ENCODE measurements at places on chromosomes 4 and X. TPM values are rescaled to one million over a fixed set of nuclear protein-coding genes. Genes with fewer than 3 reads are reported as not detected.

Gene ANOS1
- total RNA-seq = not detected

Gene GABRA4
- total RNA-seq = not detected

Gene ADH7
- not detected for total RNA-seq

Gene CLTRN
- total RNA-seq = 0.62 TPM

Gene MAGEA10
- not detected for total RNA-seq

Gene EFHC2
- total RNA-seq = 0.30 TPM

Gene PPARGC1A
- total RNA-seq = not detected

Gene CCDC120
- total RNA-seq = 3.1 TPM

Gene AKAP14
- total RNA-seq = not detected

Gene PDCL2
- not detected for total RNA-seq

Gene CRMP1
- not detected for total RNA-seq

- no peak for DNase-seq
Measured at GRCh38 chr4:154120006-154120676, 331.3 kb upstream of the SFRP2 start.

GRCh38 chr4:55435141-55435841 lies 39.5 kb downstream of the TMEM165 start:
- DNase-seq = peak; percentile 62

DNA sequence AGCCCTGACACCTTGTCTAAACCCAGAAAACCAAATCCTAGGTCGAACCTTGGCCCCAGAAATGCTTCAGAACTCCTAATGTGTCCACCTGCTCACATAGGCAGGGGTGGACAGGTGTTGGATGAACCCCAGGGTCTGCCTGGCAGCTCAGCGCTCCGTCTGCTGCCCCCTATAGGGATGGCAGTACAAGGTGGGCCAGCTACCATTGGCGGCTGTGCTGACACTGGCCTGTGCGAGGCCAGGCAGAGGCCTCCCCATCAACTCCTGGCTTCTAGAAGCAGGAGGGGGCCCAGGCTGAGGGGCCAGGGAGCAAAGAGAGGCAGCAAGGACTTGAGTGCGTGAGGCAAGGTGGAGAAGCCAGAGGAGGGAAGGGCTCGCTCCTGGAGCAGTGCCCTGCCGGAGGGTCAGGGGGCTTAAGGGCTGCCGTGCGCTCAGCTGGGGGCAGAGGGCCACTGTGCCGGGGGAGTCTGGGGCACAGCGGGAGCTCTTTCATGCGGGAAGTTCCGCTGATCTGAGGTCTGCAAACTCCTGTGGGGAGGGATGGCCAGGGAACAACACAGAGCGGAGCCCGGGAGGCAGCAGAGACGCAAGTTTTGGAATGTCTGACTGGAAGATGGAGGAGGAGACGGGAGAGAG lies 20.6 kb downstream of the CCNQ start:
- no peak for DNase-seq

DNA sequence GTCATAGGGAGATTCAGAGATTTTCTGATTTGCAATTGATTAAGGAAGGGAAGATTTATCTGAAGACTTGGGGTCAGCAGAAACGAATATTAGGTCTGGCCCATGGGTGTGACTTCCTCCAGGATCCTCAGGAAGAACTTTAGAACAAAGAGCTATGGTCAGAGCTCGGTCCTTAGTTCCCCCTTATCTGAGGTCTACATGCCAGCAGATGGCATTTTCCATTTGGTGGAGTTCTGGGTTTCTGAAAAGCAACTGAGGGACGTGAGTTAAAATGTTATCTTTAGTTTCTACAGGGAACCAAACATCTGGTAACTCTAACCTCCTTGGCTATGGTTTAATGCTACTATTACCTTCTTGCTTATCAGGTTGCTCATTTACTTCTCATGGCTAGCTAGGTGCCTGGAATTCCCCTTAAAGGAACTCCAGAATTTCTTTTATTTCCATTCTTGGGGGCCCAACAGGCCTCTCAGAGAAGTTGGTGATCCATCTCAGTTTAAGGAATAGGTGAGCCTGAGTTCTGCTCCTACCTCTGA lies 40.7 kb downstream of the KLF3 start:
- no peak for DNase-seq

GRCh38 chr4:153432965-153433753 lies 33.0 kb upstream of the TMEM131L start:
- peak; percentile 86 for DNase-seq

GRCh38 chr4:84666439-84666838 lies 83.5 kb downstream of the CDS1 start:
- no peak for DNase-seq

GRCh38 chrX:17623750-17624149 lies 113.5 kb upstream of the SCML1 start:
- DNase-seq = no peak

- DNase-seq = no peak
Measured at GRCh38 chrX:134679221-134679620, 20.9 kb upstream of the PLAC1 start.

GRCh38 chr4:6228158-6229067 lies 28.1 kb upstream of the JAKMIP1 start:
- DNase-seq = no peak

GRCh38 chr4:172485007-172485406 lies 671.8 kb downstream of the GALNTL6 start:
- no peak for DNase-seq

- no peak for DNase-seq
Measured at GRCh38 chrX:103644125-103644524, 15.3 kb downstream of the TCEAL1 start.

- DNase-seq = no peak
Measured at GRCh38 chrX:20132666-20133065, 9.0 kb downstream of the EIF1AX start.

DNA sequence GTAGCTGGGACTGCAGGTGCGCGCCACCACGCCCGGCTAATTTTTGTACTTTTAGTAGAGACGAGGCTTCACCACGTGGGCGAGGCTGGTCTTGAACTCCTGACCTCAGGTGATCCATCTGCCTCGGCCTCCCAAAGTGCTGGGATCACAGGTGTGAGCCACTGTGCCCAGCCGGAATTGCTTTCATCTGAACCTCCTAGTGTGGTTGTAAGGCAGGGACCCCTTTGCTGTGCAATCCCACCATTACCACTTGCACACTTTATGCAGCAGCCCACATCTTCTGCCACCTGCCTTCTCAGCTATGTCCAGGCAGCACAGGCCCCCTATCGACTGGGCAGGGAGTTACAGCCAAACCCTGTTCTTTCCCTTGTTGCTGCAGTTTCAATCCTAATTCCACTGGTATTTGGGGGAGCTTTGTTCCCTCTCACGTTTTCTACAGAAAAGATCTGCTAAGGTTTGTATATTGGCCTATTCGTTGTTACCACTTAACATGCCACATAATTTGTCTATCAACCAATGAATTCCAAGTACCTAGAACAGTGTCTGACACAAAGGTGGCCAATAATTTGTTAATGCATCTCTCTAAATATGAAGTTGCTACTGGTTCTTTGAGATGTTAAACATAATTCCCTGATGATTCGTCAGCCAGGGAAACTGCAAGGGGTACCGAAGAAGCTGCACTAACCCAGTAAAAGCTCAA lies 6.5 kb downstream of the RPL39 start:
- DNase-seq = peak; percentile 63

DNA sequence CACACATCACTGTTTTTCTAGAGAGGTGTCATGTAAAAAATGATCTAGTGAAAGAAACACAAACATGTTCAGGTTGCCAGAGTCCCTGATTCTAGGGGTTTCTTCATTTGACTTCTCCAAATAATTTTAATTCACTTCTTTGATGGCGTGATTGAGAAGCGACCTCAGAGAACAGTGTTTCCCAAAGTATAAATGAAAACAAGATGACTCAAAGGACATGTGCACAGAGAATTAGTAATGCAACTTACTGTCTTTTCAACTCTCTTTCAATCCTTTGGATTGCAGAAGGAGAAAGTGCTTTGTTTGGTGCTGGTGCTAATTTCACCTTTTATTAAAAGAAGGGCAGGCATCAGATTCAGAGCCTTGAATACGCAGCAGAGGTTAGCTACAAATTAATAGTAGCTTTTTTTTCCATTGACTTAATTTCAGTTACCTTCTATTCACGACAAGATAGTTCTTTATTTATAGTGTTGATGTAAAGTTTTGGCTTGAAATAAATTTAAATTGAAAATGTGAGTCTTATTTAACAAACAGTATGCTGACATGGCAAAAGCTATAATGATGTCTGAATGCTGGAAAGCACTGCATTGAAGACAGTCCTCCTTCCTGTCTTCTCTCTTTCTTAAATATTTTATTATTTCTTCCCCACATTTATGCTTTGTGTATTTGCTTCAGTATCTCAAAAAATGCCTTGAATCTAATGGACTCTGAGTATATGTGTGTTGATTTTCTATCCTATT lies 85.1 kb downstream of the SLC10A7 start:
- no peak for DNase-seq

- no peak for DNase-seq
Measured at GRCh38 chr4:163673848-163674697, 179.6 kb downstream of the TMA16 start.

- DNase-seq = no peak
Measured at GRCh38 chrX:110750526-110751189, 45.0 kb downstream of the CHRDL1 start.

DNA sequence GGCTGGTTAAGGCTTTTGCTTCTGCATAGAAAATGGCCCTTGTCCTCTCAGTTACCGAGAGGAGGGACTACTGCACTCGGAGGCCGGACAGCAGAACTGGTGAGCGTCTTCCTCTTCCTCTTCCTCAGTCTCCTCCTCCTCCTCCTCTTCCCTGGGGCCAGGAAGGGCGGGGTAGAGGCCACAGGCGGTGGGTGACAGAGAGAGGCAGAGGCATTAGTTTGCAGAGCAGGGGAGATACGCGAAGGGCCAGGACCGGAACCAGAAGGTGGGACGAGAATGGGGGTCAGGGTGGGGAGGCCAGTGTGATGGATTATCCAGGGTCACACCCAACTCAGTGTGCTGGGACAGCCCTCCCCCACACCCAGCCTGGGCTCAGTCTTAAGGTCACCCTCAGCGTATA lies 14.5 kb downstream of the IQSEC2 start:
- no peak for DNase-seq

DNA sequence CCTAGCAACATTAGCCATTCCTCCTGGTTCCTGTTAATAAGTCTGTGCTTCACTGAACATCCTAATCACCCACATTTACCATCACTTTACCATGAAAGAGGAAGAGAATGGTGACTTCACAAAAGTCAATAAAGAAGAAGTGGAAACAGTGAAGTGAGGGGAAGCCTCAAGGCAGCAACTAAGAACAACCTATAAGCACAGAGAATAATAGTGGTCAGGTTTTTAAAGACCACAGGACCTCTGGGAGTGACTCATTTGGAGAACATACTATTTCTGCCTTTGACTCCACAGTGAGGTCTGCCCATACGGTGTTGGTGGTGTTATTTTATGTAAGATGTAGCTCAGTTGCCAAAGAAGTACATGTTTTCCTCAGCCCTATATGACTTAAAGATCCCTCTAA lies 86.0 kb upstream of the TET2 start:
- peak; percentile 49 for DNase-seq

DNA sequence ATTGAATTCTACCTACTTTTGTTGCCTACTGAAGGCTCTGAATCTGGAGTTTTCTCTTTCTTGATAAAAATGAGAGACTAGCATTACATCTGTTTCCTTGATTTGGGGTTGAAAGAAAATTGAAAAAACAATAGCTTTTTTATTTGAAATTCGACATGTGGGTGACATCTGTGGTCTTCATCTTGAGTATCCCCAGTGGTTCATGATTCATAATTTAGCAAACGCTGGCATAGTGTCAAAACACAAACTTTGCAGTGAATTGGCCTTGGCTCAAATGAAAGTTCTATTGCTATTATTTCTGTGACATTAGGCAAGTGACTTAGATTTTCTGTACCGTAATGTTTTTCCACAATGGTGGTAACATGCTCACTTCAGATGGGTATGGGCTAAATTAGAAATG lies 747.6 kb downstream of the PCDH7 start:
- no peak for DNase-seq

- DNase-seq = no peak
Measured at GRCh38 chr4:112003231-112003907, 141.9 kb upstream of the FAM241A start.

- no peak for DNase-seq
Measured at GRCh38 chrX:112083624-112084326, 1.2 kb upstream of the TRPC5 start.

DNA sequence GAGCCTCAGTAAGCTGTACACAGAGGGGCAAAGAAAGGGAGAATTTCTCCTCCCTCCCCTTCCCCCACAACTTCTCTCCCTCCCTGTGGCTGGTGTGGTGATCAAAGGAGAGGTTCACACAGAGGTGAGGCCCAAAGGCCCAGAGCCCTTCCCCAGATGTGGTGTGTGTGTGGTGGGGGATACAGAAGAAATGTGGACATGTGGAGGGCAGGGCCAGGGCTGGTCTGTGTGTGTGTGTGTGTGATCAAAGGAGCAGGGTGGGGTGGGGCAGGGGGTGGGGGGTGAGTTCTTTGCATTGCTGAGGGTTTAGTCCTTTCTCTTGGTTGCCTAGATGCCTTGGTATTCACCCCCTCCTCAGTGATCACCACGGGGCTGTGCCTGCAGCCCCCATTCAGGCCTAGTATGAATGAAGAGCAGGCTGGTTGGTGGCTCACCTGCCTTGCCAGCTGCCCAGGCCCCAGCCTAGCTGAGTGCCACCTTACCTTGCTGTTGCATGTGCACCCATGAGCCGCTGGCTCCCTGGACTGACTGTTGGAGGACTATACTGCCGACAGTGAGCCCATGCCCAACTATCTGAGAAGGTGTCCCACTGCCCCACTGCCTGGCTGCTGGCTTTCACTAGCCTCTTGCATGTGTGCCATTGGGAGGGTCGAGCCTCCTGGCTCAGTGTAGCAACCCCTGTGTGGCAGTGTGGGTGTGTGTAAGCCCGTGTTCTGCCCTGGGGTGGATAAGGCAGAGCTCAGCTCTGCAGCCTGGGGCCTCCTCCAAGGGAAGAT lies 101.9 kb downstream of the EFNB1 start:
- DNase-seq = no peak

DNA sequence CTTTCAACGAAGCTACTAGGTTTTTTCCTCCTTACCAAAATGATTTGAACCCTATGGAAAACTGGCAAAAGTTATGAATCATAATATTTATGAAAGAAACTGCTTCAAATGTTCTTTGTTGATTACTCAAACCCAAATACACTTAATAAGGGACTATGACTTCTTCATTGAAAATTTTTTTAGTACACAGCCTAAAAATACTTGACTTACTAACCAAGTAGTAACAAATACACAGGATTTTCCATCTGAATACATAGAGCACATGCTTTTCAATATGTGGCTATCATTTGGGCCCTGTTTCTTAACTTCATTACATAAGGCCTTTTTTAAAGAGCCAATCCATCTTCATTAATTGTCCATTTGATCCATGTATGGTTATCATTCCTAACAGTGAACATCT lies 171.5 kb downstream of the FBXW7 start:
- no peak for DNase-seq

- no peak for DNase-seq
Measured at GRCh38 chr4:5212255-5213013, 161.2 kb downstream of the STK32B start.

GRCh38 chrX:132433551-132433950 lies 55.3 kb downstream of the MBNL3 start:
- DNase-seq = no peak

GRCh38 chrX:2384486-2384885 lies 116.3 kb downstream of the DHRSX start:
- DNase-seq = no peak

All from activated CD4-positive, alpha-beta T cell treated with anti-CD3 and anti-CD28 coated beads for 36 hours (primary cell).